ENCODE measurements at places on chromosomes 3 and 15.

GRCh38 chr3:68059628-68060152 lies 405.3 kb upstream of the SUCLG2 start:
- DNase-seq = no peak

GRCh38 chr3:123719862-123720453 lies 135.1 kb upstream of the HACD2 start:
- DNase-seq = no peak

DNA sequence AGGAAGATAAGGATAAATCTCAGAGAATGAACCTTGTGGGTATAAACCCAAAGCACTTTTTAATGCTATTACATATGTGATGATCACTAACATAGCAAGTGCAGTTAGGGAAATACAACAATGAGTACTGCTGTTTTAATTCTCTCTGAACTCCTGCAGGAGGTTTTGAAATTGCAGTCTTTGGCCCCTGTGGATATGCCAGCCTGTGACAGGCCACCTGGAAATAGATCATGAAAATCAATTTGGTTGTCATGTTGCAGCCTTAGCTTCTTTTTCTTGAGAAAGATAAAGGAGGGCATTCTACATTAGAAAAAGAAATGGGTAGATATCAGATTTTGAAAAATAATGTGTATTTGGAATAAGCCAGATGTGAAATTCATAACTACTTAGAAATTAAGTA lies 103.6 kb downstream of the RSRC1 start:
- no peak for DNase-seq

DNA sequence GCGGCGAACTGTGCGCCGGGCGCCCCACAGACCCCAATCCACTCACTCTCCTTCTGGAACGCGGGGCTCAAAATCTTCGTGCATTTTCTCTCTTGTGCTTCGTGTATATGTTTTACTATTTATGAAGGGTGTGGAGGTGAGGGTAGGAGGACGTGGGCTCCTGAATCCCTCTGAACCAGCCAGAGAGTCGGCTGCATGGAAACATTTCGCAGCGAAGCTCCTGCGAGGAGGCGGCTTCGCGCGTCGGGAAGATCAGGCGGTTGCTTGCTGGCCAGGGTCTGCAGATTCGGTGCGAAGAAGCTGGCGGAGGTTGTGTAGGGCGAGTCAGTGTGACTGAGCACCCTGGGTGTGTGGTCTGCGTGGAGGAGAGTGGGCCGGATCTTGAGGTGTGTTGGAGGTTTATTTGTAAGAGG lies 1.1 kb downstream of the CNTN4 start:
- no peak for DNase-seq

DNA sequence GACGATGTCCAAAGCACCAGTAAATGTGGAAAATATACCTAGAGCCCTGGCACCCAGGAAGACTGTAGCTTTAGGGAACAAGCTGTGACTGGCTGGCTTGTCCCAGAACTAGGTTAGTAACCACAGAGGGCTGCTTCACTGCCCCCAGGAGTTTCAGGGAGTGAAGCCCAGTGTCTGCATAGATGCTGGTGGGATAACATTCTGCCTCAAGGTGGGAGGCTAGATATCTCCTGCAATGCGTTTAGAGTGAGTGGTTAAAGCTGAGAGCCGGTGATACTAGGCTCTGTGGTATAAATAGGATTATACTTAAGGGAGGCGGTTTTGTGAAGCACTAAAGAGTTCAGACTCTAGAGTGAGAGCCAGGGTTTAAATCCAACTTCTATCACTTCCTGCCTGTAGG lies 11.7 kb upstream of the CP start:
- no peak for DNase-seq

DNA sequence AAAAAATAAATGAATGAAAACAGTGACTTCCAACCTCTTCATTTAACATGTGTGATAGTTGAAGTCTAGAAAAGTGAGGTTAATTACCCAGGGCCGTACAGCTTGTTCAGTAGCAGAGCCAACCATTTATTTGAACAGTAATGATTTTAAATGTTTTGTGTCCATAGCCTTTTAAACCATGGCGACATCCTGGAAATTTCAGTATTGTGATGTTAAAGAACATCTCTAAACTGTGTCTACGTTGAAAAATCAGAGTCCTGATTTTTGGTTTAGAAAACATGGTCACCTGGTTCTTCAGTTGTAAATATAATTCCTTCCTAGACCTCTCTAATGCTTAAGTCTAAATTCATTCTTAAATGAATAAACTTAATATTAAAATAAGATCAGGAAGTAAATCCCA lies 14.2 kb downstream of the LPP start:
- DNase-seq = no peak

GRCh38 chr3:12963922-12964701 lies 109.1 kb downstream of the IQSEC1 start:
- no peak for DNase-seq

- no peak for DNase-seq
These were observed 30.2 kb upstream of the AMOTL2 start for GRCh38 chr3:134404366-134404885.

DNA sequence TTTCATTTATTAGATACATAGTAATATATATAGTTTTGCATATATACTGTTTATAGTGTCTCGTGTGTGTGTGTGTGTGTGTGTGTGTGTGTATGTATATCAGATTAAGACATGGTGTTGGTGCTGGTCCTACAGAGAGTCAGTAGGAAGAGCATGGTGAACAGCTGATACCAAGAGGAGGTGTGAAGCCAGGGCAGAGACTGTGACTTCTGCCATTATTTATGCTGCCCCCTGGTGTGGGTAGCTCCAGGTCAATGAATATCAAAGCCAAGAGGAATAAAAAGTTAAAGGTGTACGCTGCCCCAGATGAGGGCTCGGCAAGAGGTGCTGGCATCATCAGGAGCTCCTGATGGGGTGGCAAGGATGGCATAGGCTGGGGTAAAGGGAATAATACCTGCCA lies 299.5 kb upstream of the RASGRP1 start:
- DNase-seq = no peak

DNA sequence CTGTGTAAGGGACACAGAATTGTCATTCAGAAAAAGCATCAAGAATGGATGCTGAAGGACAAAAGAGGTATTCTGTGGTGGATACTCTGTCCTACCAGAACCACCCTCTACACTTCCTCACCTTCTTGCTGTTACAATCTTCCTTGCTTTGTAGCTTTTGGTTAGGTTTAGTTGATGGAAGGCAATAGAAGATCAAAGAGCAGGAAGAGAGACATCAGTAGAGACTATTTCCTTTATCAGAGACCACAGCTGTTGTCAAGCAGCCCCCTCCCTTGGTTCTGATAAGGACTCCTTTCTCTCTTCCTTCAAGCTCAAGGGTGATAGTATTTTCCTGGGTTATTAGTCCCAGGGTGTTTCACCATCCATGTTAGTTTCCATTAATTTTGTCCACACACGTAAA lies 84.7 kb upstream of the ALCAM start:
- no peak for DNase-seq

- no peak for DNase-seq
These were observed 372.5 kb downstream of the TBL1XR1 start for GRCh38 chr3:176824811-176825210.

DNA sequence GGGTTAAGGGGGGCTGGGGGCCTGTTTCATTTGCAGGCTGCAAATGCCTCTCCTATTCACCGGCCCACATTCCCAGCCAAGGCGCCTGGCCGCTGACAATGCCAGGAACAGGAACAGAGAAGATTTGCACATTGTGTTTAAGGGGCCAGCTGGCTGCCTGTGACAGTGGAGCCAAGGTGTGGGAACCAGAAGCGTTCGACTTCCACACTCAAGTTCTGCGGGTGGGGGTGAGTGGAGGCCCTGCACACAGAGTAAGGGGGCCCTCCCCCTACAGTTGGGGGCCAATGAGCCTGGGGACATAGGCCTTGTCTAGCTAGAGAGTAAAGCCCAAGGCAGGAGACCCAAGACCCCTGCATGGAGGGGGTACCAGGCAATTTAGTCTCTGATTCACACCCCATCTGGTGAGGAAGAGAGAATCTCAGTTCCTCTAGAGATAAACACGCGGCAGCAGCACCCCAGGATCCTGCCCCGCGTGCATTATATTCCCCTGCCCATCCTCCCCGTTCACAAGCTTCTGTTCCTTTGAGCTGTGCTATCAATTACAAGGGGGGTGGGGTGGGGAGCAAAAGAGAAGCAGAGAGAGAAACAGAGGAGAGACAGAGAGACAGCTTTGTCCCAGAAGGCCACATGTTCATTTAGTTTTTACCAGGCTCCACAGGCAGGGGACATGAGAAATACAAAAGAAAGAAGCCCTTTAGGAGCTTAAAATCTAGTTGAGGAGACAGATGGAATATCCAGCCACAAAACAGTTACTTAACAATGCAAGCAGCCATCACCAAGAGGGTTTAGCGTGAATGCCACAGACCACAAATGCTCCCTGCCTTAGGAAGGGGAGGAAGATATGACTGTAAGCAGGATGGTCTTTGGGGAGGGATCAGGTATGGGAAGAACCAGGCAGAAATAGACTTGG lies 9.2 kb downstream of the IGDCC3 start:
- no peak for DNase-seq

DNA sequence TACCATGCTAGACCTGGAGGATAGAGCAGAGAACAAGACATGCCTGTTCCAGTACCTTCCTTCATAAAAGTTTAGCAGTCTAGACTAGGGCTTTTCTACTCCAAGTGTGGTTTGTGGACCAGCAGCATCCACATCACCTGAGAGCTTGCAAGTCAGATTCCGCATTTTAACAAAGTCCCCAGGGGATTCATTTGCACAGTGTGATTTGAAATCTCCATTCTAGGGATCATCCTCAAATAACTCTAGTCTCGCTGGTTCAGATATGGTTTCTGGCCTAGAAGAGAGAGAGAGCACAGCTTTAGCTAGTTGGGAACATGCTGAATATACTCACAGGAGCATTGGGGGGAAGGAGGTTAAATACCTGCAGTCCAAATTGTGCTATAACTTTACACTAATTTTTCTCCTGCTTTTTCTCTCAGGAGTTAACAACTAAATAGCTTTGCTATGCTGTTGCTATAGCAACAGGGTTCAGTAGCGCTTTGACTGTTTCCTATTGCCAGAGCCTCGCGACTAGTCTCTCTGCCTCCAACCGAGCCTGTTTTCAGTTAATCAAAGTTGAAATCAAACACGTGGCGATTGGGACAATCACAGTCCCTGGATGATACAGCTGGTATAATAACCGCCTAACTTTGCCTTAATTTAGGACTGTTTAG lies 64.0 kb upstream of the RASGRF1 start:
- DNase-seq = no peak

- no peak for DNase-seq
These were observed 64.8 kb downstream of the STRIT1 start for GRCh38 chr3:155228676-155229075.

GRCh38 chr15:69385831-69386230 lies 28.3 kb upstream of the KIF23 start:
- no peak for DNase-seq

DNA sequence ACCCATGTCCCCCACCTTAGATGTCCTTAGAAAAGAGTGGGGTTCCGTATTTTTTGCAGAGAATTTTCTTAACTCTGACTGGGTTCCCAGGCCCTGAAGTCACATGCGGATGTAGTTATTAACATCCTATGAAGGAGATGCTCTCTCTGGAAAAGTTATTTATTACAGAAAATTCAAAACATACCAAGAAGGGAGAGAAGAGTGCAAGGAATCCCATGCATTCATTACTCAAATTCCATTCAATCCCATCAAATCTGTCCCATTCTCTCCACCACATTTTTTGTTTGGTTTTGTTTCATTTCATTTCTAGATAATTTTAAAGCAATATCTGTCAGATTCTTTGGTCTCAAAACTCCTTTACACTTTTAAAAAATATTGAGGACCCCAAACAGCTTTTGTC lies 34.3 kb upstream of the ANKRD34C start:
- no peak for DNase-seq

DNA sequence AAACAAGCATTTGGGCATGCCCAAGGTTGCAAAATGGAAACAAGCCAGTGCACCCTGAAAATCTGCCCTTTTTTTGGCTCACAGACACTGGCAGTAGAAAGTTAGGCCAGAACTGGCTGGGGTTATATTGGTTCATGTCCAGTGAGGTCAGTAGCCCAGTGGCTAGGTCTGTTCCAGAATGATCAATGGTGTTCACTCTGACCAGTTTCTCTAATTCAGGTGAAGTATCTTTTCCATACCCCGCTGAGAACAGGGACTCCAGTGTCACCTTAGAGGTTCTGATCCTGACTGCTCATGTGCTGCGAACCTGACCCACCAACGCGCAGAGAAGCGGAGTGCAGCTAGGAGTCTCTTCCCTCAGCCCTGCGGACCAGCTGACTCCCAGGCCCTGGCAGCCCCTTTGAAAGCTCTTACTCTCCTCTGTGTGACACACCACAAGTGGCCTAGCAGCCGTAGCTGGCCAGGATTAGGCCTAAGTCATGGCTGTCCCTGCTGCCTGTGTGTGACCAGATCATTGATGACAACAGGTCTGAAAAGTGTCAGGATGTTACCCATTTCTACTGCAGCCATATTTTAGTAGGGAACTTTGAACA lies 123.5 kb downstream of the GHSR start:
- no peak for DNase-seq

DNA sequence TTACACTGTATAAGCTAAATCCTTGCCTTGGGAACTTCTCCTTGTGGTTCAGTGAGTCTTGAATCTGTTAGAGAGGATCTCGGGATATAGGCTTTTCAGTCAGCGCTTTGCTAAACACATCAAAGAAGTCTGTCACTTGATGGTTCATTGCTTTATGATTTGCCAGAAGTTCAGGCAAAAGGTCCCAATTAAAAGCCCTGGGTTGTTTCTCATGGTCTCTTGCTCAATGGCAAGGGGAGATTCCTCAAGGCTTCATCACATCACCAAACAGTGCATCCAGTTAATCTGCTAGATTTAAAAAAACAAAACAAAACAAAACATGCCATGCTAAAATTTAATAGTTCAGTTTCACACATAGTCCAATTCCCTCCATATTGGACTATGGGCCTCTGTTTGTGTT lies 114.8 kb downstream of the FILIP1L start:
- no peak for DNase-seq

GRCh38 chr3:94251566-94251965 lies 188.7 kb downstream of the NSUN3 start:
- DNase-seq = no peak

- no peak for DNase-seq
These were observed 16.5 kb downstream of the CCRL2 start for GRCh38 chr3:46423588-46423987.

- no peak for DNase-seq
These were observed 110.0 kb upstream of the NSMCE3 start for GRCh38 chr15:29379647-29380046.

DNA sequence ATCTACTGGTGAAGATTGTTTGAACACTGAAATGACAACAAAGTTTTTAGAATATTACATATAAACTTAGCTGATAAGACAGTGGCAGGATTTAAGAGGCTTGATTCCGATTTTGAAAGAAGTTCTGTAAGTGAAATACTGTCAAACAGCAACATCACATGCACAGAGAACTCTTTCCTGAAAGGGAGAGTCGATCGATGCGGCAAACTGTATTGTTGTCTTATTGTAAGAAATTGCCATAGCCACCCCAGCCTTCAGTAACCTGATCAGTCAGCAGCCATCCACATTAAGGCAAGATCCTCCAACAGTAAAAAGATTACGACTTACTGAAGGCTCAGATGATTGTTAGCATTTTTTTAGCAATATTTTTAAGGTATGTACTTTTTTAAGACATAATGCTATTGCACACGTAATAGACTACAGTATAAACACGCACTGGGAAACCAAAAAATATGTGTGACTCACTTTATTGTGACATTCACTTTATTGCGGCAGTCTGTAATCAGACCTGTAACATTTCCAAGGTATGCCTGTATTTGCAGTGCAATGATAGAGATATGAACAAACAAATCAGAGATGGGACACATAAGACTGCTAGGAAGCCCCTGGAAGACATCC lies 225.6 kb upstream of the UBE2E1 start:
- no peak for DNase-seq

GRCh38 chr15:36925653-36926426 lies 174.5 kb downstream of the MEIS2 start:
- DNase-seq = no peak
